Ascending aorta (tissue), 2 donors: ENCODE measurements at places on chromosomes 6 and 20. TPM values are rescaled to one million over a fixed set of nuclear protein-coding genes. Genes with fewer than 3 reads are reported as not detected.

GRCh38 chr20:10077081-10077471 is 42.3 kb downstream of the ANKEF1 start:
- no peak overlapping the region for H3K4me3 ChIP-seq
- H3K27ac ChIP-seq: no peak overlapping the region
- no peaks in the 10 kb centered on the region for H3K4me1 ChIP-seq
- no peaks in the 10 kb centered on the region for H3K36me3 ChIP-seq
- H3K27me3 ChIP-seq: no peaks in the 10 kb centered on the region

DNA sequence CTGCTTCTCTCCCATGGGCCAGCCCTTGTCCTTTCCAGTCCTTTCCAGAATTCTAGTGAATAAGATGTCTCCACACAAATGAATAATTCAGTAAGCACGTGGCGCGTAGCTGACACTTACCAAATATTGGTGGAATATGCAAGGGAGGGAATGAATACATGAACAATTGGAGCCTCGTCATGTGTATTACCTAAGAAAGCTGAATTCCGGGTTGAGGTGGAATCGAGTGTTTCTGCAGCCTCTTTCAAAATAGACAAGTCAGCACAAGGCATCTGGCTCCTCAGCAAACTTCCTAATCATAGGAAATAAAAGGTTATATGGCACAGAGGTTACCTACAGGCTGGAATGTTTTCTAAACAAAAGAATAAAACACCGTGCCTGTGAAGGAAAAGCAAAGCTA is 47.0 kb upstream of the NT5E start:
- DNase-seq: no peak
- H3K4me3 ChIP-seq: no peak overlapping the region
- no peaks in the 10 kb centered on the region for H3K36me3 ChIP-seq
- peaks cover 7% of the 10 kb centered on the region for H3K4me1 ChIP-seq

The PRDM13 gene
- not detected for total RNA-seq

The HLA-DRB1 gene
- 82.5 TPM for total RNA-seq

The COL21A1 gene
- 24.5 TPM for total RNA-seq

The ARFRP1 gene
- 50.8 TPM for total RNA-seq
